ENCODE measurements at places on chromosomes 2 and 18.

DNA sequence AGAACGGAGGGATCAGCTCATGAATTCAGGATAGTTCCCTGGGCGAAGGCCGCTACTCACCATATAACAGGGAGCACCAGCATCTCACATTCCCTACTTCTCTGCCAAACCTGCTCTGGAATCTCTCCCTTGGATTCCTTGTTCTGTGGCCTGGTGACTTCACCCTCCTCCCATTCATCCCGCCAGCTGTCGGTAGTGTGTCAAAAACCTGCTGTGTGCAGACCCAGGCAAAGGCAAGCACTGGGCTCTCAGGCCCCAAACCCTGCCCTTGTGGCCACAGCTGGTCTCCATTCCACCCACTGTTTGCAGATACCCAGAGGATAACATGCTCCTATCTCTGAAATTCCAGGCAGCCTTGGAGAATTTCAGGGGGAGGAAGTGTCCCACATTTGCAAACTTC, 151.6 kb downstream of the CAPN13 start:
- no peak for DNase-seq

DNA sequence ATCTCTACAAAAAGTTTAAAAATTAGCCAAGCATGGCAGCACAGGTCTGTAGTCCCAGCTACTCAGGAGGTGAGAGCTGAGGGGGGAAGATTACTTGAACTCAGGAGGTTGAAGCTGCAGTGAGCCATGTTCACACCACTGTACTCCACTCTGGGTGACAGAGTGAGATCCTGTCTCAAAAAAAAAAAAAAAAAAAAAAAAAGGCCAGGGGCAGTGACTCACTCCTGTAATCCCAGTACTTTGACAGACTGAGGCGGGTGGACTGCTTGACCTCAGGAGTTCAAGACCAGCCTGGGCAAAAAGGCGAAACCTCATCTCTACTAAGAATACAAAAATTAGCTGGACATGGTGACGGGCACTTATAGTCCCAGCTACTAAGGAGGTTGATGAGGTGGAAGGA, 37.0 kb downstream of the PUM2 start:
- DNase-seq, result no peak

DNA sequence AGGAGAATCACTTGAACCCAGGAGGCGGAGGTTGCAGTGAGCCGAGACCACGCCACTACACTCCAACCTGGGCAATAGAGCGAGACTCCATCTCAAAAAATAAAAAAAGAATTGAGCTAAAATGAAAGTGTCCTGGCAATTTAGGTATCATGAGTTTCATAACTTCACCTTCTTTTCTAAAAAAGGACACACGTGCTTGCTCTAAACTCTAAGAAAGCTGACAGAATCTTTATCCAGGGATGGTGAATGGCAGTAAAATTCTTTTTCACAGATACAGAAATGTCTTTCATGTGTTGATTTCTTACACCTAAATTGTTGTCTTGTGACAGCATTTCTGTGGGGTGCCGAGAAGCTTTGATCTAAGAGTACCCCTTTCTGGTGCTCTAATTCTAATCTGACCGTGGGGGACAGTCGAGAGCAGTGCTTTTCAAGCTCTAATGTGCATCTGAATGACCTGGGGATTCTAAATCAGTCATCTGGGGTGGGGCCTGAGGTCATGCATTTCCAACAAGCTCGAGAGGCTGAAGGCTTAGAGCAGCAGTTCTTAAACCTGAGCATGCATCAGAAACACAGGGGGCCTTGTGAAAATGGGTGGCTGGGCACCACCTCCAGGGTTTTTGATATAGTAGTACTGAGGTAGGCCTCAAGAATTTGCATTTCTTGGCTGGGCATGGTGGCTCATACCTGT, 42.1 kb upstream of the REL start:
- DNase-seq, result no peak

- no peak for DNase-seq
These were observed 120.9 kb upstream of the CDH19 start for GRCh38 chr18:66724664-66725356.

DNA sequence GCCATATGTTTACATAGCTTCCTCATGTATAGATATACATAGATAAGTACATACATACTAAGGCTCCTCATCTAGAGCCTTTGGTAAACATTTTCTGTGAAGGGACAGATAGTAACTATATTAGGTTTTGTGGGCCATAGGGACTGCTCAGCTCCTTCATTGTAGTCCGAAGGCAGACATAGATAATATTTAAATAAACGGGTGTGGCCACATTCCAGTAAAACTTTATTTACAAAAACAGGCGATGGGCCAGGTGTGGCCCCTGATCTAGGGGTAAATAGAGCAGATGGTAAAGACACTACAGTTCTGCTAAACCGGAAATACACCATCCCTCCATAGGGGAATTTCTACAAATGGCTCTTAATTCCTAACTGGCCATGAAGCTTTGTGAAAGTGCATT, 7.3 kb downstream of the COQ10B start:
- no peak for DNase-seq

DNA sequence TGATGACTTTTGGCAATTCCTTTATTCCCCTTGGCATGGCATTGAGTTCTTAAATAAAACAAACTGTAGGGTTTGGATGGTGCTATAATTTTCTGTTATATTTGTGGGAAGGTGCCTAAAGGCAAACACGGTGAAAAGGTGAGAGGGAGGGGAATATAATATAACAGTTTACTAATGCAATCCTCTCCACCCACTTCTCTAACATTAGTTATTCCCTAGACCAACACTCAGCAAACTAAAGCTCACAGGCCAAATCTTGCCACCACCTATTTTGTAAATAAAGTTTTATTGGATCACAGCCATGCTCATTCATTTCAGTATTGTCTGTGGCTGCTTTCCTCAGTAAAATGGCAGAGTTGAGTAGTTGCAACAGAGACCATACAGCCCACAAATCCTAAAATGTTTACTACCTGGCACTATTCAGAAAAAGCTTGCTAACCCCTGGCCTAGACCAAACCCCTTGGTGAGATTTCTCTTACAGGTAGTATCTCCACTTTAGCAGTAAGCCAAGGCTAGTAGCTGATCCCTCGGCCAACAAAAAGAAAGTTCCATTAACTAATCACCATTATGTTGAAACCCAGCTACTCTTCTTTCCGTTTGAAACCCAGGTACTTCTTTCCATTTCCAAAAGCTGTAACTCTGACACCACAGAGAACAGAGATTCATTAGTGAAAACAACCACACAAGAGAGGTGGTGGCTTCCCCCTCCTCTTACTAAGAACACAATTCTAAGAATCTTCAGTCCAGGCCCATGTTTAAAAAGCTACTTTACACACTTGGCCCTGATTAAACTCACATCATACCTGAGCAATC, 136.1 kb upstream of the CHAC2 start:
- DNase-seq, result no peak
